Sigmoid colon (tissue), 7 donors: ENCODE measurements at places on chromosomes 2 and 18. TPM values are rescaled to one million over a fixed set of nuclear protein-coding genes. Genes with fewer than 3 reads are reported as not detected.

- no peak for DNase-seq
- H3K27me3 ChIP-seq: no peaks in the 10 kb centered on the region
- H3K4me1 ChIP-seq: no peaks in the 10 kb centered on the region
- no peaks in the 10 kb centered on the region for H3K36me3 ChIP-seq
- H3K27ac ChIP-seq: no peak overlapping the region
These were observed 218.2 kb downstream of the CDCA7 start for GRCh38 chr2:173572848-173573247.

GRCh38 chr2:18477293-18477692, 83.2 kb downstream of the RDH14 start:
- H3K4me1 ChIP-seq: peaks cover 26% of the 10 kb centered on the region
- H3K27ac ChIP-seq: no peak overlapping the region
- no peaks in the 10 kb centered on the region for H3K27me3 ChIP-seq
- no peak for DNase-seq
- no peak overlapping the region for H3K4me3 ChIP-seq

DNA sequence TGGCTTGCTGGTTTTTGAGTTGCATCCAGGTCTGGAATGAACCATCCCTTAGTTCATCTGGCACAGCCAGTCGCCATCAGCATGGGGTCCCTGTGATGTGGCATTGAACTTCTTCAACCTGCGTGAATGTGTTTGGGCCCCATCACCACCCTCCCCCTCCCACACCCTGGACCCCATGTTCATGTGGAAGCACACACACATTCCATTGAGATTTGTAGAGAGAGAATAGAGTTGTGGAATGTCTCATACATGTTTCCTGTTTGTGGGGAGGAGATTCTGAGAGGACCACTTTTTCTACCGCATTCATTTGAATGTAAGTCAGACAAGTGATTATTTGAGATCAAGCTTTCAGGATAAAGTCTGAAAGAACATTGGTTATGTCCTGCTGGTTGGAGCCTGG, 117.6 kb upstream of the EML6 start:
- no peak for DNase-seq
- no peaks in the 10 kb centered on the region for H3K27me3 ChIP-seq
- H3K4me1 ChIP-seq: peaks cover 65% of the 10 kb centered on the region
- H3K36me3 ChIP-seq: no peaks in the 10 kb centered on the region
- H3K27ac ChIP-seq: peak overlapping the region; percentile 51

DNA sequence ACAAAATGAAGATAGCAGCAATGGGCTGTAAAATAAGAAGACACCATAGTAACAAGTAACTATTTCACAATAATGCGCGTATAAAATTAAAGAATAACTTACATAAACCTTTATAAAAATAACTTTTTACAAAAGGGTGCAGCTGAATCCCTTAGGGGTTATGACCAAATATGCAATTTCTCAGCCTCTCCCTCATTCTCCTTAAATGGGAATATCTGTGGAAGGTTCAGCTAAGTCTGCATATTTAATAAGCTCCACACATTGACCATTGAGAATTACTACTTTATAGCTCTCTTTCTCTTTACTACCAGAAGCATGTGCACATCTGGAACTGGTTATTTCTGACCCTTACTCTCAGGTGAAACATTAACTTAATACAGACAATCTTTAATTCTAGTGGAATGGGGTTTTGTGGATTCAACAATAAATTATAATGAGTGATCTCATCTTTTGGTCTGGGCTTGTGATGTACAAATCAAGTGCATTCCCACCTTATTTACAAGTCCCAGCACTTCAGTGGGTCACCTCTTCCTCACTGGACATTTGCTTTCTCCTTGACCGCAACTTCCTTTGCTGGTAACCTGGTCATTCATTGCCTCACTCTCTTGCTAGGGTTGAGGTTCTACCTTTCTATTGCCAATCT, 15.7 kb downstream of the ARHGAP15 start:
- no peak overlapping the region for H3K27ac ChIP-seq
- DNase-seq: no peak
- no peak overlapping the region for H3K4me3 ChIP-seq
- H3K27me3 ChIP-seq: no peaks in the 10 kb centered on the region
- H3K4me1 ChIP-seq: no peaks in the 10 kb centered on the region

DNA sequence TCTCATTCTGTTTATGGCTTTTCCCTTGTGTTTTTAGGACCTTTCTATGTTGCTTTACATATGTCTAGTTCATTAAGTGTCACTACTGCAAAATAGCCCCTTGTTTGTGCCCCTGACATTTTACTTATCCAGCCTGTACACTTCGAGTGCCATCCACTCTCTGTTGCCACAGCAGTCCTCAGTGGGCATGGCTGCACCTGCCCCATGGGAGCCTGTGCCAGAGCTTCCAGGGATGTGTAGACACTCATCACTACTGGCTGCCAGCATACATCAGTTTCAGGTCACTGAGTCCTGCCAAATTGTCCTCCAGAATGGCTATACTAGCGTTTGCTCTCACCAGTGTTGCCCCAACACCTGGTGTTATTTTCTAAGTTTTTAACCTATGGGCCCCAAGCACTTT, 80.4 kb downstream of the ARMC9 start:
- no peak overlapping the region for H3K27ac ChIP-seq
- H3K4me1 ChIP-seq: peaks cover 9% of the 10 kb centered on the region
- no peaks in the 10 kb centered on the region for H3K27me3 ChIP-seq

DNA sequence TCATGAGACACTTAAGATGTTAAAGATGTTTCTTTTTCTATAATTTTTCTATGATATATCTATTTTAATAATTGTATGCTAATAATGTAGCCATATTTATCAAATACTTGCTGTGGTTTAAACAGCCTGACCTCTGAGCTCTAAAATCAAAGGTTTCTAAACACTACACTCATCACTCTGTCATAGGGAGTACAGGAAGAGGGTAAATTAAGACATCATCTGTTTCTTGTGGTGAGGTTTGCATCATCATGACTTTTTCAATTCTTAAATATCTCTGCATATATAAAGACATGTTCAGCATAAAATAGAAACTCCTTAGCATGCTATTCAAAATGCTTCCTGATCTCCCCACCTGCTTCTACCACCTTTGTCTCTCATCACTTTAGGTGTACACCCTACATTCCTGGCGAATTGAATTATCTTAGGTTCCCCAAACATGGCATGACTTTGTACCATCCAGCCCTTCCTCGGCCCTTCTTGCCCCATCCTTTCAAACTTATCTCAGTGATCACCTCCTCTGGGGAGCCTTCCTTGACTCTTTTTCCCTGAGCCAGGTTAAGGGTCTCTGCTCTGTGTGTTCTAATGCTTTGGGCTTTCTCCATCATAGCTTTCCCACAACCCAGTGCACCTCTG, 105.3 kb upstream of the TTN start:
- H3K4me3 ChIP-seq: no peak overlapping the region
- H3K27ac ChIP-seq: no peak overlapping the region
- H3K36me3 ChIP-seq: no peaks in the 10 kb centered on the region
- no peaks in the 10 kb centered on the region for H3K4me1 ChIP-seq
- no peaks in the 10 kb centered on the region for H3K27me3 ChIP-seq
- no peak for DNase-seq

- no peak overlapping the region for H3K4me3 ChIP-seq
- no peak overlapping the region for H3K27ac ChIP-seq
- DNase-seq: no peak
- peaks cover 12% of the 10 kb centered on the region for H3K27me3 ChIP-seq
These were observed 58.7 kb downstream of the GNAL start for GRCh38 chr18:11747731-11748130.

DNA sequence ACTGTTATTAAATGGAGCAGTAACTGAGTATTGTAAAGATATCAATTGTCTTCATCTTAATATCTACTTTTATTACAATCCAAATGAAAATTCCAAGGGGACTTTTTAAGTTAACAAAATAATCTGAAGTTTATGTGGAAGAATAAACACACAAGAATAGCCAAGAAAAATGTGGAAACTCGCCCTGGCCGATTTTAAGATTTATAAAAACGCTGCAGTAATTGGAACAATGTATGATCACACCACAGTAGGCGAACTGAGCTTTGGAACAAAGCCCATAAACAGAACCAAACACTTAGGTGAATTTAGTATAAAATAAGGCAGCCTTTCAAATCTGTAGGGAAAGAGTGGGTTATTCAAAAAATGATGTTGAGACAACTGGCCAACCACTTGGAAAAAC, 96.3 kb downstream of the ANTXR1 start:
- H3K4me3 ChIP-seq: no peak overlapping the region
- peak overlapping the region; percentile 42 for H3K27ac ChIP-seq
- no peak for DNase-seq
- H3K36me3 ChIP-seq: no peaks in the 10 kb centered on the region

DNA sequence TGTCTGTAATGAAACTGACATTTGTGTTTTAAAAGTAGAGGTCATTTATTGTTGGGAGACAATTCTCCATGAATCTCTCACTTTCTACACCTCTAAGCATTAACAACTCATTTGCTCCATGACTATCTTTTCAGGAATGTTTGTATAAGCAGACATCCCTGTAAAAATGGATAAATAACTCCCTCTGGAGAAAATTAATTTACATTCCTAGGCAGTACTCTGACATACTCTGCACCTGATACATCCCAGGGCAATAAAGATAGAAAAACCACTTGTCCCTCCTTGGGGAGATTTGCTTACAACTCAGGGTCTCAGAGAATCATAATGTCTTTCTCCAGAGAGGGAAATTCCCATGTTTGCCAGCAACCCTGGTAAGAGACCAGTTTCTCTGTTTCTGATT, 1037.7 kb upstream of the SLC39A10 start:
- no peaks in the 10 kb centered on the region for H3K27me3 ChIP-seq
- H3K36me3 ChIP-seq: no peaks in the 10 kb centered on the region
- peaks cover 13% of the 10 kb centered on the region for H3K4me1 ChIP-seq
- no peak for DNase-seq
- no peak overlapping the region for H3K27ac ChIP-seq

DNA sequence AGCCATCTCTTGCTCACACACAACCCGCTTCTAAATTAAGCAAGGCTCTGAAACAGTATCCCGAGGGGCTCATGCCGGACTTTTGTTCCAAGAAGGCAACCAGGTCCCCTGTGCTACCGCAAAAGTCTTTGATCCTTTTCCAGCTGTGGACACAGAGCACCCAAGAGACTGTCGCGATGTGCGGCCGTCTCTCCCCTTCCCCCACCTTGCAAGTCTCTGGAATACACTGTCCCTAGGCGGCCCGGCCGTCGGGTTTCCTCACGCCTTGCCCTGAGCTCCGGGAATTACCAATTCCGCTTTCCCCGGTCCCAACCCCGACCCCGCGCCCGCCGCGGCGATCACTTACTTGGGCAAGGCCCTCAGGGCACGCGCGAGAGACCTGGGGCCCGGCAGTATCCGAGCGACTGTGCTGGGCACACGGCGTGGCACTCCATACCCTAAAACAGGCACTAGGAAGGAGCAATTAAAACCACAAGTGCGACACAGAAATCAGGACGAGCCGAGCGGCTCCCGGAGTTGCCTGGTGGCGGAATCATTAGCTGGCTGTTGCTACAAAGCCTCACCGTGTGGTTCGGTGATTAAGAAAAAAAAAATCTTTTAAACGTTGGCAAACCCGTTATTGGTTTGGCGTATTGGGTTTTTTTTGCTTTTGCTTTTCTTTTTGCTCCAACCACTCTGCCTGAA, 2.2 kb upstream of the DLX1 start:
- DNase-seq: no peak
- H3K36me3 ChIP-seq: no peaks in the 10 kb centered on the region
- H3K27me3 ChIP-seq: peaks cover 89% of the 10 kb centered on the region
- H3K27ac ChIP-seq: no peak overlapping the region
- H3K4me1 ChIP-seq: no peaks in the 10 kb centered on the region

DNA sequence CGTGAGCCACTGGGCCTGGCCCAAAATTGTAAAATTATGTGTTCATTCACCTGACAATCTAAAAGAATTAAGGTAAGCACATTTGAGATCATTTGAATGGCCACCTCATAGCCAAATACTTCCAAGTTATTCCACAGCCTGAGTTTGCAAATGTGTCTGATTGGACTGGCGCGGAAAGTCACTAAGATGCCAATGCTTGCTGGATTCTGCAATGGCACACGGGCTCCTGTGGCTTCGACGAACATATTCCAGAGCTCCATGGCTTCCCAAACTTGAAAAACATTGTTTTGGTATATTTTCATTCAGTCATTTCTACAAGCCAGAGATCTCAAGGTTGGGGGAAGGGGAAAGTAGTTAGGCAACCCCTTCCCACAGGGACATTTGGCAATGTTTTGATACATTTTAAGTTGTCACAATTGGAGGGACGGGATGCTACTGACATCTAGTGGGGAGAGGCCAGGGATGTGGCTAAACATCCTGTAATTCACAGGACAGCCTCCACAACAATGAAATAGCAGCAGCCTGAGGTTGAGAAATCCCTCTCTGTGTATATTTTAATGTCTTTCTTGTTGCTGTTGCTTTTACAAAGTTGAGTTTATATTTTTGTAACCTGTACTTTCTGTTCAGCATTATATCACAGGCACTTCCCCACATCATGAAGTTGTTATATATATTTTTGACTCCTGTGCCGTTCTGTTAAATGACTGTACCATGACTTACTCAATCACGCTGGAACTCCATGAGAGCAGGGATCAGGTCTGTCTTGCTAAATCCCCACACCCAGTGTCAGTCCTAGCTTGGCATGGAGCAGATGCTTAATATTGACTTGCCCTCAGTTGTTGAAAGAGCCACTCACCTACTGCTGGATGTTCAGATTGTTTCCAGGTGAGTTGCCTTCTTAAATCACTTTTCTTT, 56.9 kb downstream of the COL4A4 start:
- no peaks in the 10 kb centered on the region for H3K36me3 ChIP-seq
- DNase-seq: no peak
- H3K4me3 ChIP-seq: no peak overlapping the region
- no peaks in the 10 kb centered on the region for H3K4me1 ChIP-seq
- H3K27ac ChIP-seq: no peak overlapping the region
- H3K27me3 ChIP-seq: no peaks in the 10 kb centered on the region

DNA sequence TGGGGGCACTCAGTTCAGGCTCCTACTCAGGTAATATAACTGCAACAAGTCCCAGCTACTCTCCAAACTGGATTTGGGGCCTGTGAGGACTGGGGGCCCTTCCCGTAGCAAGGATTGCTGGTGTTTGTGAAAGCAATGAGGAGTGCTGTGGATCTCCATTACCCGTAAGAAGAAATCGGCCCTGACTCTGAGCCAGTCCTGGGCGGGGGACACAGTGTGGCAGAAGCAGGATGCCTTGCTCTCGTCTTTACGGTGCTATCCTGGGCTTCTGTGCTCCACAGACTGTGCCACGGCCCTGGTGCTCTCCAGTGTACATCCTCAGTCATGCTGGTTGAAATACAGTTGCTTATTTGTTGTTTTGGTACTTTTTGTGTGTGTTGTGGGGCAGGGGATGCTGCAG, 172.9 kb downstream of the NDUFA10 start:
- H3K36me3 ChIP-seq: no peaks in the 10 kb centered on the region
- DNase-seq: no peak
- H3K27ac ChIP-seq: no peak overlapping the region
- no peak overlapping the region for H3K4me3 ChIP-seq
- no peaks in the 10 kb centered on the region for H3K27me3 ChIP-seq

BOD1L2 gene
- not detected for total RNA-seq

CCDC141 gene
- 4.5 TPM for total RNA-seq

LONRF2 gene
- total RNA-seq: 25.8 TPM

CD8B2 gene
- not detected for total RNA-seq

PAX8 gene
- total RNA-seq: 0.41 TPM

ARHGAP28 gene
- total RNA-seq: 8.9 TPM

PCARE gene
- under 0.01 TPM for total RNA-seq

COL5A2 gene
- total RNA-seq: 90.5 TPM

MPV17 gene
- 59.9 TPM for total RNA-seq
